ENCODE measurements at places on chromosomes 13 and 19.

DNA sequence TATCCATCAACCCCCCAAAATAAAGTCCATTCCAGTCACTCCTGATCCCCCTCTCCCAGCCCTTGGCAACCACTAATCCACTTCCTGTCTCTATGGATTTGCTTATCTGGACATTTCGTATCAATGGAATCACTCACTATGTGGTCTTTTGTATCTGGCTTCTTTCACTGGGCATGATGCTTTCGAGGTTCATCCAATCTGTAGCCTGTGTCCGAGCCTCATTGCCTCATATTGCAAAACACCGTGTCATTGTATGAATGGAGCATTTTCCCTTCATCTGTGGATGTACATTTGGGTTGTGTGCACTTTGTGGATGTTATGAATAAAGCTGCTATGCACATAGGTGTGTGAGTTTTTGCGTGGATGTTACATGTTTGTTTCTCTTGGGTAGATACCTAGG is 1.4 kb upstream of the FZR1 start:
- DNase-seq = no peak

GRCh38 chr19:38047049-38047438 is 140.0 kb downstream of the SIPA1L3 start:
- DNase-seq = no peak

GRCh38 chr13:25502551-25502950 is 130.8 kb downstream of the ATP8A2 start:
- no peak for DNase-seq

DNA sequence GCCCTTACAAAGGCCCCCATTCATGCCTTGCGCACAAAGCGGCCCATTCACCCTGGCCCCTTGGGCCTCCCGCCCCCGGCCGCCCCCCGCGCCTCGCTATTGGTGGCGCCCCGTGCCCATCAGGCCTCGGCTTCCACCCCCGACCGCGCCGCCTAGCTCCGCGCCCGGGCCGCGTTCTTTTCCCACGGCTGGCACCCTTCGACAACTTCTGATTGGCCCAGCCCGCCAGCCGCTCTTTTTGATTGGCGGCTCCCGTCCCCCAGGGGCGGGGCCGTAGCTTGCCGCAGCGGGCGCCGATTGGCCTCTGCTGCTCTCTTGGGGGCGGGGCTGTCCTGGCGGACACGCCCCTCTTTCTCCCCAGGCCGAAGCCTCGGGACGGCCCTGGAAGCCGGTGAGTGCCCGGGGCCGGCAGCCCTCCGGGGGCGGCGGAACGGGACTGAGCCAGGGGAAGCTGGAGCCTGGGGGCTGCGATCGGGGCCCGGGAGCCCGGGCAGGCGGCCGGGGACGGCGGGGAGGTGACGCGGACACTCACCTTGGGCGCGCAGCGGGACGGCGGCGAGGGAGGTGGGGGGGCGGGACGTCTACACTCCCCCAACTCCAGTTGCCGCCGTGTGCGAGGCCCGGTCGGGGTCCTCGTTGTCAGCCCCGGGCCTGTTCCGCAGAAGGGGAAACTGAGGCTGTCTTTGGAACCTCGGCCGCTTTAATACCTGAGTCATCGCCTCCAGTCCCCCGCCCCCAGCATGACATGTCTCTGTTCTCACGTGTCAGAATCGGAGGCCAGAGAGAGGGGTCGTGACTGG is at the start of gene MYH14:
Gene MYH14 (plus strand): TSS at position 342 of the 800 bp plus-strand sequence. CDS start 6,744 bp downstream, outside the sequence.
- no peak for DNase-seq

GRCh38 chr19:48553676-48554384 is 1.9 kb downstream of the SULT2B1 start:
- DNase-seq = no peak

DNA sequence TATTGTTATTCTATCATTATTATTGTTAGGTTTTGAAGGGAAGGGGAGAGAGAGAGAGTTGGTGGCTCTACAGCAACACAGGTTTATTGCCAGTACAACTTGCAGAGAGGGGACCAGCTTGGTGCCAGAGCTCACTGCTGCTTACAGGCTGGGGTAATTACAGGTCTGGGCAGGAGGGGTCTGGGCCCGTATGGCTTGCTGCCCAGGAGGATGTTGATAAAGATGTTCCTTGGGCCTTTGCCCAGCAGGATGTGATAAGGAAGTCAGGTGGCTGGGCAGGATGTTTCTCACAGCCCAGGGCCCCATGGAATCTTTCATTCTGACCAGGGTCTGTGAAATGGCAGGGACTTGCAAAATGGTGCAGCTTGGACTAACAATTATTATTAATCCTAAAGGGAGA is 64.2 kb upstream of the ZNF599 start:
- DNase-seq = no peak

GRCh38 chr13:30859326-30859725 is 46.7 kb upstream of the MEDAG start:
- no peak for DNase-seq

- DNase-seq = no peak
These were observed 4.2 kb upstream of the PLAUR start for GRCh38 chr19:43674183-43674582.

GRCh38 chr19:41261474-41262190 is 2.5 kb upstream of the HNRNPUL1 start:
- DNase-seq = no peak

GRCh38 chr19:56681702-56682101 is 10.1 kb upstream of the ZNF835 start:
- DNase-seq = no peak

DNA sequence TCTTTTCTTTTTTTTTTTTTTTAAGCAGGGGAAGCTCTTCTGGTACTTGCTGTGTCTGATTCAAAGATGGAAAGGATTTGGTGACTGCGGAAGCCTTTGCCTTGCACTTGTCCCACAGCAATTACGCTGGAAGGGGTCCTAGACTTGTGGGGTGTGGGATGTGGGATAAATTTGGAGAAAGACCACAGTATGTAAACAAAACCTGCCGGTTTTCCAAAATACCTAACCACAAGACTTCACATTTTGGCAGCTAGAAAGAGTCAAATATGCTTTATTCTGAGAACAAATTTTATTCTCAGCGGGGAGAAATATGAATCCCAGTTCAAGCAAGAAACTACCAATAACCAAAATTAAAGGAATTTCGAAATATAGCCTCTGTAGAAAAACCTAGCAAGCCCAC is 176.5 kb downstream of the SPRY2 start:
- no peak for DNase-seq

DNA sequence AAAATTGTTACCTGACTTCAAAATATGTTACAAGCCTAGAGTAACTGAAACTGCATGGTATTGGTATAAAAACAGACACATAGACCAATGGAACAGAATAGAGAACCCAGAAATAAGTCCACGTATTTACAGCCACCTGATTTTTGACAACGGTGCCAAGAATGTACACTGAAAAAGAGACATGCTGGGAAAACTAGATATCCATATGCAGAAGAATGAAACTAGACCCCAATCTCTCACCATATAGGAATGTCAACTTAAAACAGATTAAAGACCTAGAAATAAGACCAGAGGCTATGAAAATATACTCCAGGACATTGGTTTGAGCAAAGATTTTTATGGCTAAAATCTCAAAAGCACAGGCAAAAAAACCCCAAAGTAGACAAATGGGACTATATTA is 76.5 kb downstream of the LATS2 start:
- DNase-seq = no peak

DNA sequence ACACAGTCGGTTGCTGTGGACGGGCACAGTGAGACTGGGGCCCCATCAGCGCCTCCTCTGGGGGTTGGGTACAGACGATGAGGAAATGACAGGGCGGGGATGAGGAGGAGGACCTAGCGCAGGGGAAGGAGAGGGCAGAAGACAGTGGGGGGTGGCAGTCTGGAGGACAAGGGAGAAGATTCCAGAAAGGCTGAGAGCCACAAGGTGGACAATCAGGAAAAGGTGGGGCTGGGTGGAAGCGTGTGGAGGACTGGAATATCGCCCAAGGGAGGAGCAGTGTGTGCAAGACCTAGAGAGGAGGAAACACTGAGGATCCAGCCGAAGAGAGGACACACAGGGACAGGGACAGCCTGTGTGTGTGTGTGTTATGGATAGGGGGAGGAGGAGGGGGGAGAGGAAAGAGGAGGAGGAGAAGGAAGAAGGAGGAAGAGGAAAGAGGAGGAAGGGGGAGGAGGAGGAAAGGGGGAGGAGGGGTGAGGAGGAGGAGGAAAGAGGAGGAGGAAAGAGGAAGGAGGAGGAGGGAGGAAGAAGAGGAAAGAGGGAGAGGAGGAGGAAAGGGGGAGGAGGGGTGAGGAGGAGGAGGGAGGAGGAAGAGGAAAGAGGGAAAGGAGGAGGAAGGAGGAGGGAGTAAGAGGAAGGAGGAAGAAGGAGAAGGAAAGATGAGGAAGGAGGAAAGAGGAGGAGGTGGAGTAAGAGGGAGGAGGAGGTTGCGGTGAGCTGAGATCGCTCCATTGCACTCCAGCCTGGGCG is 15.8 kb upstream of the GARIN5A start:
- DNase-seq = no peak

DNA sequence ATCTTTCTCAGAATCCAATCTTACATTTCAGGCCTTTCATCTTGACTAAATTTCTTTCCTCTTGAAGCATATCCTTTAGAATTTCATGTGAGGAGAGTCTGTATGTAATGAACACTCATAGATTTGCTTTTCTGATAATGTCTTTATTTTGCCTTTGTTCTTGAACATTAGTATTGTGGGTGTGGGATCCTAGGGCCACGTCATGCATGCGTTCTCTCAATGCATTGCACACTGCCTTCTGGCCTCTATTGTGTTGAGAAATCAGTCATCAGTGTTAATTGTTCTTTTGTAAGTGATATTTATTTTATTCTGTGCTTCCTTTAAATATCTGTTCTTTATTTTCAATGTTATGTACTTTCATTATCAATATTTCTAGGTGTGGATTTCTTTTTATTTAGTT is 364.9 kb downstream of the OXGR1 start:
- no peak for DNase-seq

GRCh38 chr13:73610799-73611592 is 523.2 kb downstream of the KLF12 start:
- DNase-seq = no peak

DNA sequence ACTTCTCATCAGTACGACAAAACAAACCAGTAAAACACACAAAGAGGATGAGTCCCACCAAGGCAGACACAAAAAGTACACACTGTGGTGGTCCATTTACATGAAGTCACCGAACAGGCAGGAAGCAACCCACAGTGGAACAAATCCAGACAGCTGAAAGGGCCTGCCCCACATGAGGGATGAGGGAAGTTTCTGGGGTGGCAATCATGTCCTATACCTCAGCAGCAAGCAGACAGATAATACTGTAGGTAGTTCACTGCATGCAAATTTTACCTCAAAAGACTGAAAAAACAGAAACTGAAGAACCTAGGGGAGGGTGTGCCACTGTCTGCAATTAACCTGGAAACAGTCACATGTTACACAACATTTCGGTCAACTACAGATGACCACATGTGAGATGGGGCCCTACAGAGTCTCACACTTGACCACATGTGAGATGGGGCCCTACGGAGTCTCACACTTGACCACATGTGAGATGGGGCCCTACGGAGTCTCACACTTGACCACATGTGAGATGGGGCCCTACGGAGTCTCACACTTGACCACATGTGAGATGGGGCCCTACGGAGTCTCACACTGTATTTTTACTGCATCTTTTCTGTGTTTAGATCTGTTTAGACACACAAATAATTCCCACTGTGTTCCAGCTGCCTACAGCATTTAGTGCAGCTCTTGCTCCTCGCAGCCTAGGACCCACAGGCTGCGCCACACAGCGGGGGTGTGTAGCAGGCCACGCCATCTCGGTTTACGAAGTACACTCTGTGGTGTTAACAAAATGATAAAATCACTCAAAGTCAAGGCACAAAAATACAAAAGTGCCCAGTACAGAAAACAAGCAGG is 22.2 kb downstream of the PCID2 start:
- DNase-seq = no peak

DNA sequence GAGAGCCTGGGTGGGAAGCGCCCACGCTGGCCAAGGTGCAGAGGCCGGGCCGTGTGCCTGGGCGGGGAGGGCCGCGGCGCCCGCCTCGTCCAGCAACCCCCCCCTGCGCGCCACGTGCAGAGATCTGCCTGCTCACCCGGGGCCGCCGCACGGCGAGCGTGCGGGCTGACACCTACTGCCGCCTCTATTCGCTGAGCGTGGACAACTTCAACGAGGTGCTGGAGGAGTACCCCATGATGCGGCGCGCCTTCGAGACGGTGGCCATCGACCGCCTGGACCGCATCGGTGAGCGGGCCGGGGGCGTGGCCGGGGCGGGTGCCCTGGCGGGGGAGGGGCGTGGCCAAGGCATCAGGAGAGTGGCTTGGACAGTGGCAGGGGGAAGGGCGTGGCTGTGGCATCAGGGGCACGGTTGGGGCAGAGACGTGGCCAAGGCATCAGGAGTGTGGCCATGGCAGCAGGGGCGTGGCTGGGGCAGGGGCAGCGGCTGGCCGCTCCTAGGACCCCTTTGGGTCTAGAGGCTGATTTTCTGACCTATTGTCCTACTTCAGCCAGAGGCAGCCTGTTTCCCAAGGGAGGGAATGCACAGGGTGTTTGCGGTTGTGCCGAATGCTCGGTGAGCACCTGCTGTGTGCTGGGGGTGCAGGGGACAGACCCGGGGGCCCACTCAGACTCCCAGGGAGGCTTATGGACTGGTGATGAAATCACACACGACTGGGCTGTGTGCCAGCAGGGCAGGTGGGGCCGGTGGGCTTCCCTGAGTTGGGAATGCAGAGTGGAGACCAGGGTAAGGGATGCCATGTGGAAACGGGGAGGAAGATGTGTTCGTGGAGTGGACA is 19.4 kb downstream of the POLRMT start:
- DNase-seq = no peak

- DNase-seq = no peak
These were observed 1.9 kb upstream of the F7 start for GRCh38 chr13:113103646-113104045.

GRCh38 chr13:83882606-83882959 is 309 bp upstream of the SLITRK1 start:
- DNase-seq = no peak

GRCh38 chr13:111325941-111326620 is 5.6 kb downstream of the TEX29 start:
- no peak for DNase-seq

DNA sequence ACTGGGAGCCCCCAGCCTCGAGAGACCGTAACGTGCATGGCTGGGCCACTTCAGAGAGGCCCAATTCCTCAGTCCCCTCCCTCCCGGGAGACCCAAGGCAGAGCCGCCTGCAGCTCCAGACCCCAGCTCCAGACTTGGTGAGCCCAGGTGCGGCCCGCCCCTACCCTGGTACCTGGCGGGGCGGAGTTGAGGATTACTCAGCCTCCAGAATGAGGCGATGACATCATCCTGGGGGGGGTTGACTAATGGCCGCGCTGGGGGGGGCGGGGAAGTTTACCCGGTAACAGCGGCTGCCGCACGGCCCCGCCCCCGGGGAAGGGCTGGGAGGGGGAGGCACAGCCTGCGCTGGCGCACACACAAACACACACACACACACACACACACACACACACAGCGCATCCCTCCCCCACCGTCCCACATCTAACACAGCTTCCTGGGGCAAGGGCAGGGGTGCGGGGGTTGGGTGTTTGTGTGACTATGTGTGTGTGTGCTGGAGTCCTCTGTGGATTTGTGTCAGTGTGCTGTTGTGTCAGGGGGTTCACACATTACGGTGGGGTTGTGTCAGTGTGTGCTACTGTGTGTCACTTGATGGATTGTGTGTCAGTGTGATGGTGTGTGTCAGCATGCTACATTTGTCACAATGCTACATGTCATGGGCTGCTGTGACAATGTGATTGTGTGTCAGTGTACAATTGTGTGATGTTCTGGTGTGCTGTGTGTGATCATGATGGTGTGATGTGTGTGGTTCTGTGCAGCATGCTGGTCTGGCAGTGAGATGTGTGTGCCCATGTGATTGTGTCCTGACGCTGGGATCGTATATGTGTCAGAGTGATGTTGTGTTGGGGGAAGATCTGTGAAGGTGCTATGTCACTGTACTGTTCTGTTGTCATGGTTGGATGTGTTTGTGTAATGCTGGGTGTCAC is 10.3 kb upstream of the BBC3 start:
- no peak for DNase-seq
